Fibroblast of lung (primary cell): ENCODE measurements at places on chromosomes 4 and X. TPM values are rescaled to one million over a fixed set of nuclear protein-coding genes. Genes with fewer than 3 reads are reported as not detected.
A peak's percentile ranks its signal among the peaks of the same experiment; 100 is the strongest.

MGAT4D gene
- not detected in 2 replicates for polyA plus RNA-seq

- no peak for DNase-seq
Observed at GRCh38 chrX:118560489-118560888, 64.9 kb downstream of the DOCK11 start.

DNA sequence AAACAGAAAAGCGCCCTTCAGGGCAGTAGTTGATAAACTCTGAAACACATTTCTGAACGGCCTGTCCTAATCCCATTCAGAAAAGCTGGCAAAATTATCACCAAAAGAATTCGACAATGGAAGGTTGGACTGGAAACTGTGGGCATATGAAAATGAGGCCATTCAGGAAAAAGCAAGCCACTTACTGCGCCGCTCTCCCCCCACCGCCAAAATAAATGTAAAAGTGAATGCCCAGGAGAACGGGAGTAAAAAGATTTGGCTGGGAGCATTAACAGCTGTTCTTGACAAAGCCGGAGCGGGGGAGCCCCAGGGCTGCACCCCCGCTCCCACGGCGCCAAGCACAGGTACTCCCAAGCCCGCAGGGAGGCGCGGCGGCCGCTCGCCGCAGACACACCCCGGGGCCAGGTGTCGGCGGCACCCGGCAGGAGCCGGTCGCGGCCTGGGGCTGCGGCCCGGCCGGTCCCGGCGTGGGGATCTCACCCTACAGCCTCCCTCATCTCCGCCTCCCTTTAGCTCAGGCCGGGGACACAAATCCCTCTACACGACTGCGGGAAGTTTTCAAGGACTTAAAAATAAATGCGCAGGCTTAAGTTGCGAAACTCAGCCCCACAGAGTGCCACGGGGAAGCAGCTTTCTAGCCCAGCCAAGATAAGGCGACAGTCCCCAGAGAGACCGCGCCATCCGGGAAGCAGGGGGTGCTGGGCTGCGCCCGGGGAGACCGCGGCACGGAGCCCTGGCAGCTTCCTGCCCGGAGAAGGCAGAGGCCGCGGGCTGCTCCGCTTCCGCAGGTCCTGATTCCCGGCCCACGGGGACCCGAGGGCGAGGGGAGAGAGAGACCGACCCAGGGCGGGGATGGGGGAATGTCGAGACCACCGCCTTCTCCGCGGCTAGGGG lies 593 bp downstream of the SH3RF1 start:
- peak; percentile 52 for DNase-seq

- peak; percentile 77 for DNase-seq
Observed at GRCh38 chr4:123116412-123116811, 194.0 kb upstream of the NUDT6 start.

DNA sequence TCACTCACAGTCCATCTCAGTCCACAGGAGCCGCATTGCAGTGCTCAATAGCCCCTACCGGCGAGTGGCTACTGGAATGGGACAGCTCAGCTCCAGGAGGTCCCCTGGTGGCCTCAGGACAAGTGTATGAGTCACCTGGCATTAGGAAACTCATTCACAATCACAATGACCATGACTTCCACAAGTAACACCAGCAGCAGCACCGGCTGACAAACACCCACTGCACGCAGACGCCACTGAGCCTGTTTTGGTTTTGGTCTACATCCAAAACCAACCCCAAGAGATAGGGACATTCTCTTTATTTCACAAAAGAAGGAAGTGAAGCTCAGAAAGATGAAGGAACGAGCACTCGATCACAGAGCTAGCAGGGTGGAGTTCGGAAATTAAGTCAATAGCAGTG lies 8.1 kb downstream of the JAKMIP1 start:
- no peak for DNase-seq

- no peak for DNase-seq
Observed at GRCh38 chrX:99913611-99914010, 496.5 kb downstream of the PCDH19 start.

GRCh38 chrX:123691776-123692175 lies 41.1 kb downstream of the THOC2 start:
- DNase-seq, result no peak
